Mesenchymal stem cell (in vitro differentiated cells and primary cell): ENCODE measurements at places on chromosomes 11 and 22.

GRCh38 chr22:44202261-44202789 is 21.6 kb downstream of the PARVG start:
- peak; percentile 2 for DNase-seq

- DNase-seq = no peak
Measured at GRCh38 chr11:83921447-83922192, 635.5 kb upstream of the CCDC90B start.

- peak; percentile 1 for DNase-seq
Measured at GRCh38 chr11:32210556-32210955, 119.7 kb downstream of the RCN1 start.

DNA sequence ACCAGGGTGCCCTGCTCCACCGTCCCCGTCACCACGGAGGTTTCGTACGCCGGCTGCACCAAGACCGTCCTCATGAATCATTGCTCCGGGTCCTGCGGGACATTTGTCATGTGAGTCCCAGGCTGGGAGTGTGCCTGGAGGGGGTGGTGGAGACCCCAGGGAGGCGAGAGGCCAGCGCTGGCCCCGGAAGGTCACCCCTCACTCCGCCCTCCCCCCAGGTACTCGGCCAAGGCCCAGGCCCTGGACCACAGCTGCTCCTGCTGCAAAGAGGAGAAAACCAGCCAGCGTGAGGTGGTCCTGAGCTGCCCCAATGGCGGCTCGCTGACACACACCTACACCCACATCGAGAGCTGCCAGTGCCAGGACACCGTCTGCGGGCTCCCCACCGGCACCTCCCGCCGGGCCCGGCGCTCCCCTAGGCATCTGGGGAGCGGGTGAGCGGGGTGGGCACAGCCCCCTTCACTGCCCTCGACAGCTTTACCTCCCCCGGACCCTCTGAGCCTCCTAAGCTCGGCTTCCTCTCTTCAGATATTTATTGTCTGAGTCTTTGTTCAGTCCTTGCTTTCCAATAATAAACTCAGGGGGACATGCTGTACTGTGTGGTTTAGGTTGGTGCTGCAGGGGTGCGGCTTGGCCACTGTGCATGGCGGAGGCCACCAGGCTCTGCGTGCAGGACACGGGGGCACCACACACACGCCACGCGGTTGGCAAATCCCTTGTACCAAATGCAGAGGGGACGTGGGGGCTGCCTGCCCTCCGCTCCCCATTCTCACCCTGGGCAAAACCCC is 35.4 kb downstream of the MUC2 start:
- no peak for DNase-seq

DNA sequence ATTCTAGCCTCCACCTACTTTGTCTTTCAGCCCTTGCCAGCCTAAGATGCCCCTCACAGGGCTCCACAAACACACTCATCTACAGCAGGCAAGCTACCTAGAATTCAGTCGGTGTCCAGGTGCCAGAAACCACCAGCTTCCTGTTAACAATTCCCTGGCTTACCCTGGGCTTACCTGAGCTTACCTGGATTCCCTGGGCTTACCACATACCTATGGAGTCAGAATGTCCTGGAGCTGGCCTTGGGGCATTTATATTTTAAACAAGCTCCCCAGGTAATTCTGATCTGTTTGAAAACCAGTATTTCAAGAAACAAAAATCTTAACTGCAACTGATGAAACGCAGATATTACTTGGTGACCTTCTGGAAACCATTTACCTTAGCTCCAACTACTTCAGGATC is 123.6 kb downstream of the SLC1A2 start:
- DNase-seq = no peak

GRCh38 chr11:119795690-119796089 is 66.7 kb upstream of the NECTIN1 start:
- no peak for DNase-seq

- DNase-seq = no peak
Measured at GRCh38 chr22:38798496-38798895, 4.6 kb upstream of the DNAL4 start.

DNA sequence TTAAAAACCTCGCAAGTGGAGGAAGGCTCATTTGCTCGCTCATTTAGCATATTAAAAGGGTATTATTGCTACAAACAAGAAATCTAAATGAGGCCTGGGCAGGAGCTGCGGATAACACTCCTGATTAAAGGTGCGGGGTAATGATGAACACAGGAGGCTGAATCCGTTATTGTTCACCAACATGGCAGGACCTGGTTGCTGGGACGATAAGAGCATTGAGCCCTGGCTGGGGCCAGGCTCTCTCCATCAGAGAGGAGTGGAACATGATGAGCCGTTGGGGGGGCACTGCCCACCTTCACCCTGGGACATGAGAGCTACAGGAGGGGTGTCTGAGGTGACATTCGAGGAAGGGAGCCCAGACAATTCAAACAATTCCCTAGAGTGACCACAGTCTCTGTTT is 211.7 kb downstream of the NXPE2 start:
- no peak for DNase-seq

- DNase-seq = no peak
Measured at GRCh38 chr22:37923927-37924326, 17.8 kb downstream of the MICALL1 start.

- peak; percentile 83 for DNase-seq
Measured at GRCh38 chr11:118921929-118922744, 3.6 kb downstream of the BCL9L start.

GRCh38 chr11:73579641-73580434 is 18.1 kb downstream of the FAM168A start:
- DNase-seq = no peak

DNA sequence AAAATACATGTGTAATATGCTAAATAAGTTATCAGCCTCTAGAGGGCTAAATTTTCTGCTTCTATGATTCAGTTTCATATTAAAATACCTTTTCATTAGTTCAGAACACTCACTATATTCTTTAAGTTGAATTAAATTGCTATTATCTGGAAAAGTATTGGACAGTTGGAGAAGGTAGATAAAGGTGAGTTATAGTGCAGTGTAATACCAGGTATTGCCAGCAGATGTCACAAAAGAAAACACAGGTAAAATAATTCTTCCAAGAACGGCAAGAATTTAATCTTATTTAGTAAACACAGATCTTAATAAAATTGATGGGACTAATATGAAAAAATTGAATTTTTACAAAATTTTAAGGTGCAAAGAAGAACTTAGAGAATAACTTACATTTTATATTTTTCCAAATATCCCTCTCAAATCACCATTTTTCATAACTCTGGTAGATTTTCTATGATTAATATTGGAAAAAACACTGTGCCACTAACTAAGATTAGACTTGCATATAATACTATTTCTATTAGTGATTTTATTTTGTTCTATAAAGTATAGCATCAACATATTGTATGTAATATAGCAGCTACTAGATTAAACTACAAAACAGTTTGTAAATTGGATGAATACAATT is 1.7 kb upstream of the LRRC4C start:
- peak; percentile 1 for DNase-seq

GRCh38 chr11:125892071-125892470 is 4.6 kb downstream of the HYLS1 start:
- no peak for DNase-seq
